ENCODE measurements at places on chromosomes 2 and 18.

DNA sequence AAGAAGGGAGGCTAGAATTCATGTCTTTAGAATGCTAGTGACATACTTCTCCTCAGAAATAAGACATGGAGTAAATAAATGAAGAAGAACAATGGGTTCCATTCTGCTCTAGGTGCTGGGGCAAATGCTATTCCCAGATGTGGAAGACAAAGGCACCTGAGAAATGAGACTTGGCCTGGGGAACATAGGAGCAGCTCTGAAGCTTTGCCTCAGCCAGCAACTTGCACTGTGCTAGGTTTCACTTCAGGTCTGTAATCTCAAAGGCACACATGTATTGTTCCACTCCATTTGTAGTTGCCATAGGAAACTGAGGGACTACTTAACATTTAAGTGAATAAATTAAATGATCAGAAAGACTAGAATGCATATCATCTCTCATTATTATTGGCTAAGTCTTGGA, 538.9 kb upstream of the REG3G start:
- DNase-seq, result no peak

DNA sequence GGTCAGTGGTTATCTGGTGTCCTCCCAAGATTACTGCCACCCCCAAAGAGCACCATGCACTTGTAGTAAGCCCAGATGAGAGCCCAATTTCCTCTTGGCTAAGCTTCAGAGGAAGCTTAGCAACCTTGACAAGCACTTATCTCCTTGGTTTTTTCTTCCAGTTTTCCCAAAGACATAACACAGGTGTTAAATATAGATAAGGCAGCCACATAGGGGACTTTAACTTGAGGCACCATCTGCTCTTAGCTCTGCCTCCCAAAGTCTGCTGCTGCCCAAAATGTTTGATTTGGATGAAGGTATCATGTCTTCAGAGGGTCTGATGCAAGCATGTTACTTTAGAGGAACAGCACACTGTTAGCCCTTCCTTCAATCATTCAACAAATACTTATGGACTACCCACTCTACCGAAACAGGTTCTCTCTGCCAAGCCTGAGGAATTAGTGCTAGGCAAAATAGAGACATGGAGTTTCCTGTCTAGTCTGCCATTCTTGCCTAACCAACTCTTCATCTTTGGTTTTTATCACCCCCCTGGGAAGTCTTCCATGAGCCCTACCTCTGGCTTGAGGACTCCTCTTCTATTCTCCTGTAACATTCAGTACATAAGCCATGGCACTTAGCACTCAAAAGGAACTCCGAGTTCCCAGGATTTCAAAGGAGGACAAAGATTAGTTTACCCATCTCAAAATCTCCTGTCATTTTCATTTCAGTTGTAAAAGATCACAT, 73.7 kb downstream of the SP3 start:
- no peak for DNase-seq

DNA sequence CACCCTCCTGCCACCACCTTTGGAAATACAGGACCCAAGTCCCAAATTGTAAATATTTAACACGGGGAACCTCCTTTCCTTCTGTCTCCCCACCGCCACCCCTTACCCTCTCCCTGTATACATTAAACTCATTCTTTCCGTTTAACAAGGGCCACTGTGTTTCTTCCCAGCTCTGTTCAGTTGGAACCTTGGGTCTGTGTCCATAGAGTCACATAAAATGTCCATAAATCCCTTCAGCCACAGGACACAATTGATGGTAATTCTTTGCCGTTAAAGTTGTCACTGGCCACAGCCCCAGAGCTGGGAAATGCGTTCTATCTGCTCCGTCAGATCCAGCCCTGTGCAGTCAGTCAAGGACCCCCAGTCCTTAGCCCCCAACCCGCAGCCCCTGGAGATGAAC, 49.9 kb upstream of the FZD7 start:
- DNase-seq, result no peak

DNA sequence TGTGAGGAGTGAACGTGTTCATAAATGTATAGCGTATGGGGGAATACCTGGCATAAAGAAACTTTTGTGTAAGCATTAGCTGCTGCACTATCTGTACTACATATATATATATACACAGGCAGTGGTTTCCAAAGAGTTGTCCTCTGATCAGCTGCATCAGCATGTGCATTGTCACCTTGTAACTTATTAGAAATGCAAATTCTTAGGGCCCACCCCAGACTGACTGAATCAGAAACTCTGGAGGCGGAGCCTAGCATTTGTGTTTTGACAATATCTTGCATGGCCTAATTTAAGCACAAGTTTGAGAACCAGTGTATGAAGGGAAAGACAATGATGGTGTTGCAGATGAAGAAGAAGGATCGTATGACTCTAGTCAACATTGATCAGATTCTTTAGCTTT, 299.5 kb downstream of the CCDC102B start:
- no peak for DNase-seq

- peak; percentile 80 for DNase-seq
These were observed 1.5 kb upstream of the NR4A2 start for GRCh38 chr2:156333951-156334495.

- no peak for DNase-seq
These were observed 4.8 kb downstream of the LIPT1 start for GRCh38 chr2:99159594-99159993.

Data from ELF-1 (cell line).